ENCODE measurements at places on chromosomes 12 and 14. TPM values are rescaled to one million over a fixed set of nuclear protein-coding genes. Genes with fewer than 3 reads are reported as not detected.

GRCh38 chr12:112191201-112191600 lies 65.8 kb downstream of the TRAFD1 start:
- no peak for DNase-seq

DNA sequence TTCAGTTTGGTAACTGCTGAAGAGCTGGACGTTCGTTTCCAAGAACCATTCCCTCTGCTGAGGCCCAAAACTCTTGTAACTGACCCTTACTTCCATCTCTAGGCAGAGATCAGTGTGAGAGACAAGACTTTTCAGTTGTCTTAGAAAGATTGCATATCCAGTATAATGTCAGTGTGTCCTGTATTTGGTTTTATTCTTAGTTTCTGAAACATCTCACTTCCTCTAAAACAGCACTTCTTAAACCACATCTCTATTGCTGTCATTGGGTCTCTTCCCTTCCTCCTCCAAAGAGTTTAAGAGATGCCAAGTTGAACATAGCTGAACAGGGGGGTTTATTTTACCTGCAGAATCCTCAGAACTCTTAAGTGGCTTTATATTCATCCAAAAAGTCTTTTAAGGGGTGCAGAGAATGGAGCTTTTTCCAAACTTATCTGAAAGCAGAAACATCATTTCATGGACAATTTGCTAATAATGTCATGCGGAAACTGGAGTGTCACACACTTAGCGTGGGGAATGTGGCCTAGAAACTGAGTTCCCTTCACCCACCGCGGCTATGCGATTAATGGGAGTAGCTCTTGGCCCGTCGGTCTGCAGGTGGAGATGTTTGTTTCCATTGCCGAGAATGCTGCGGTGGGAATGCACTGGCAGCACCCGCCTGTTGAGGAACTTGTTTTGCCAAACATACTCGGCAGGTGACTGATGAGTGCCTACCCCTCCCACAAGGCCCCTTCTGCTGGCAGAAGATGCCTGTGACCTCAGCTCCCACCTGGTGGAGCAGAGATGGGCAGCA lies 148.2 kb downstream of the ADGRD1 start:
- DNase-seq, result no peak

GRCh38 chr14:21860172-21860571 lies 186.6 kb upstream of the OR4E1 start:
- peak; percentile 49 for DNase-seq

- DNase-seq, result no peak
These were observed 291.9 kb upstream of the RTL1 start for GRCh38 chr14:101195309-101195901.

The LRRC9 gene
- polyA plus RNA-seq, result not detected

The JPH4 gene
- polyA plus RNA-seq, result 0.59 TPM

The CLBA1 gene
- 12.9 TPM for polyA plus RNA-seq

DNA sequence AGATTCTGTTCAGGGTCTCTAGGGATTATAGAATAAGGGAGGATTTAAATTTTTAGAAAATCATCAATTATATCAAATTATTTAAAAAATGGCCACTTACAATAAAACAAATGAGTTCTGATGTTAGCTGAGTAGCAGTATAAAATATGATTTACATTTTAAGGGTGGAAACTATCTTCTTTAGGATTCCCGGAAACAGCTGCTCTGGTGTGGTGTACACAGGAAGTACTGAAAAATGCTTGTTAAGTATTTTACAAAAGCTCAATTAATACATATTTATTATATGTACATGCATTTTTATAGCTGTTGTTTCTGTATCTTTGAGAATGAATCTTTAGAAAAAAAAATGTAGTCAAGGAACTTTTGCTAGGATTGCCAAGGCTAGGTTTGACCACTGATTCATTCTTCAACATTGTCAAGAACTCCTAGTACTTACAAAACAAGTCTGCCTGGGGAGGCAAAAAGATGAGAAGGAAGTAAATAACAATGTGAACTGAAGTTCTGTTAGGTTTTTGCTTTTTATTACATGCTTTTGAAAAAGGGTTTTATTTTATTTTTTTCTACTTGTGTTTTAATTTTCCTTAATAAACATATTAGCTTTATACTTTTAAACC lies 48.0 kb downstream of the ARF6 start:
- DNase-seq, result peak; percentile 33

- DNase-seq, result no peak
These were observed 5.1 kb downstream of the ERBB3 start for GRCh38 chr12:56084958-56085543.

DNA sequence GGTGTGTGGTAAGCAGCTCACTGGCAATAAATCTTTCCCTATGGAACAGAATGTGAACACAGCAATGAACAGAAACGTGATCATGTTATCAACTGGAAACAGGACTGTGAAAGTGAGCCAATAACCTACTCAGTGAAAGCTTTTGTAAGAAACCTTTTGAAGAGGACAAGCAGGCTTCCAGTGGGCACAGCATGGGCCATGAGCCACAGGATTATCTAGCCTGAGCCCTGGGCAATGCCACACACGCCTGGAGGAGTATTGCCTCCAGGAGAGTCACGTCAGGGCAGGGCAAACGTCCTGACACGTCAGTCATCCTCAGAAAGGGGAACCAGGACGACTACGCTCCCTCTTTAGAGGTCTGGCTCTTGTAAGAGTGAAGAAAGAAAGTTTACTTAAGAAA lies 32.3 kb downstream of the NRDE2 start:
- DNase-seq, result no peak

GRCh38 chr12:50788561-50788960 lies 24.7 kb downstream of the ATF1 start:
- DNase-seq, result no peak

DNA sequence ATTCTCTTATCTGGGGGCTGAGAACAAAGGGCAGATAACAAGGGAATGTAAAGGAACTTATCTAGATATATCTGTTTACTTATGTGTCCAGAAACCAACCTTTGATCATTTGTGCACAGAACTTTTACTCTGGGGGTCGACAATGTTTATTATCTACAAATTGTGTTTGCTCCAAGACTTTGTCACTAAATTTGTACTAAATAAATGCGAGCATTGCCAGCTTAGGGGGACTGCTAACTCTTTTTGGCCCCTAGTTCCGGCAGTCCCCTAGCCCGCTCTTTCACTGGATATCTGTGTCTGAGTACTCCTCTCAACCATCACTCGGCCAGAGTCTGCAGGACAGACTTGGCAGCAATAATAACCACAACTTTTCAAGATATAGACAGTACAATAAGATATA lies 88.2 kb downstream of the FSCB start:
- no peak for DNase-seq

The ARHGEF25 gene
- 8.5 TPM for polyA plus RNA-seq

- peak; percentile 75 for DNase-seq
These were observed 22.3 kb upstream of the P2RX7 start for GRCh38 chr12:121110211-121110940.

DNA sequence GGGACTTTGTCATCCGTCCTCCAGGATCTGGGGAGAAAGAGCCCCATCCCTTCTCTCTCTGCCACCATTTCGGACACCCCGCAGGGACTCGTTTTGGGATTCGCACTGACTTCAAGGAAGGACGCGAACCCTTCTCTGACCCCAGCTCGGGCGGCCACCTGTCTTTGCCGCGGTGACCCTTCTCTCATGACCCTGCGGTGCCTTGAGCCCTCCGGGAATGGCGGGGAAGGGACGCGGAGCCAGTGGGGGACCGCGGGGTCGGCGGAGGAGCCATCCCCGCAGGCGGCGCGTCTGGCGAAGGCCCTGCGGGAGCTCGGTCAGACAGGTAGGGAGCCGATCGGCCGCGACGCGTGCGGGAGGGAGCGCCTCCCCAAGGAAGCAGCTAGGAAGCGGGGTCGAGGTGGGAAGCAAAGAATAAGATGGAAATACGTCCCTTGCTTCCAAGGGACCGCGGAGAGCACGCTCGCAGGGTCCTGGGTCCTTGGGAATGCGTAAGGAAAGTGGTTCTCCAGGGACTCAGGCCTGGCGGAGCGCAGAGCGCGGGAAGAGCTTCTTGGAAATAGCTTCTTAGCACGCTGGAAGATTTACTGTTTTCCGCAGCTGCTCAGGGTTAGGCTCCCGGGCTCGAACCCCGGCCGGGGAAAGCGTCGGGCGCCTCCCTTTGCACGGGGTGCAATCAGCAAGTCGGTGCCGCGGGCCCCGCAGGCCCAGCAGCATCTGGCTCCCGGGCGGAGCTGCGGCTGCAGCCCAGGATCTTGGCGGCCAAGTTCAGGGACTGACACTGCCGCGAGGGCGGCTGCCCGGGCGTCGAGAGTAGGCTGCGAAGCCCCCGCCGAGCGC lies 457 bp downstream of the SOCS2 start:
- peak; percentile 60 for DNase-seq

All from thymus (tissue), 14 donors.